Immature natural killer cell (primary cell): ENCODE measurements at places on chromosomes 2 and 18. TPM values are rescaled to one million over a fixed set of nuclear protein-coding genes. Genes with fewer than 3 reads are reported as not detected.

TRABD2A gene
- polyA plus RNA-seq = 3.0 TPM

CEBPZOS gene
- polyA plus RNA-seq = 44.9 TPM

GRCh38 chr2:45070113-45070652, 60.9 kb upstream of the SIX2 start:
- DNase-seq = no peak

DNA sequence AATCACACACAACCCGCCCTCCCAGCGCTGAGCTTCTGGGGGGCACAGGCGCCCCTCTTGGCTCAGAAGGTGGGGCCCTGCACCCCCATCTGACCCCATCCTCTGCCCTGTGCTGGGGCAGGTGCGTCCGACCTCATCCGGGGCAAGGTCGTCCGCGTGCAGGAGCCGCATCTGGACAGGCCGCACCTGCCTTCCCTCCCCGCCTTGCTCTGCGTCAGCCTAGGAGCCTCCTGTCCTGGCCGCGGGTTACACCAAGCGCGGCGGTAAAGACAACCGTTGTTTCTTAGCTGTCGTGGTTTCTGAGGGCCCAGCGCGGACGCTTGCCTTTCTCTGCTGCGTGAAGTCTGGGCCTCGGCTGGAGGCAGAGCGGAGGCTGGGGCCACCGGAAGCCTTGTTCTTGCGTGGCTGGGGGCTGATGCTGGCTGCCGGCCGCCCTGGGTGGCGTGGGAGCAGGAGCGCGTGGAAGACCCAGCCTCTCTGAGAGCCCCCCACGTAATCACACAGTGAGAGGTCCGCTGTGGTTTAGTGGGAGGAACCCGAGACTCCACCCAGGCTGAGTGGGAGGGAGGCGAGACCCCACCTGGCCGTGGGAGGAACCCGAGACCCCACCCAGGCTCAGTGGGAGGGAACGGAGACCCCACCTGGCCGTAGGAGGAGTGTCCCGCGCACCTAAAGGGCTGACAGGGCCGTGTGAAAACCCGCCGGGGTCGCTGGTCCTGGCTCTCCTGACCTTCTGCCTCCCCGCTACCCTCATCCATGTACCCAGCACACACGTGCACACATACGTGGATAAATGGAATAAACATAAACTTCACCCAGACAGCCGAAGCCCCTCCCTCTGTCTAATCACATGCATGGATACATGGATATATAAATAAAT, 51.8 kb downstream of the KCNG2 start:
- DNase-seq = no peak

TMEM163 gene
- 1.1 TPM for polyA plus RNA-seq

DNA sequence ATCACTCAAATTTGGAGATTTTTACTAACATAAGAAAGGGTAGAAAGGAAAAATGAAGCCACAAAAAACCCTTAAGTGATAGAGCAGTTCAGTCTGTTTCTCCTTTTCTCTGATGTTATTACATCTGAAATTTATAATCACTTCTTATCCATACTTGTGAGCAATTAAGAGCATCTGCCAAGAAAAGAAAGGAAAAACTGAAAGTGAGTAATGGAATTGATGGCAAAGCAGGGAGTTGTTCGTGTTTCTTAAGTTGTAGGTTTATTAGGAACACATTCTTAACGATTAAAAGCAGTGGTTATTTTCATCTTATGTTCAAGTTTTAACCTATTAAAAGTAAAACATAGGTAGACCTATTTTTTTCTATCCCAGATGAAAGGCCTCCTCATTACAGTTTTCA, 277.7 kb downstream of the RND3 start:
- DNase-seq = no peak

DNA sequence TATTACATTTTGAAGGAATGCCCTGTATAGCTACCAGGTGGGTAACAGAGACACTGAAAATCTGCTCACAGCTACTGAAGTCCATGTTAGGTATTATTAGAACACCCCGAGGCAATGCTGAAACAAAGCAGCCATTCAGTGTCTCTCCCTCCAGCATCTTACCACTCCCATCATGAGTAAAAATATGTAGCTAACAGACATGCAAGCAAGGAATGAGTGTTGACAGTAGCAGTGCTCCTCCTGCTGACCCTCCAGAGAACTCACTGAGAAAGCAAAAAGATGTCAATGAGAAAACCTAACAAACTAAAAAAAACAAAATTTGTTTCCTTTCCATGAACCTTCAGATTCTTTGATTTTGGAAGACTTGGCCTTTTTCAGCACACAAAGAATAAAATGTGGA, 393.9 kb downstream of the LRRTM1 start:
- DNase-seq = no peak

GRCh38 chr2:111054791-111055691, 65.7 kb upstream of the BCL2L11 start:
- peak; percentile 11 for DNase-seq

DNA sequence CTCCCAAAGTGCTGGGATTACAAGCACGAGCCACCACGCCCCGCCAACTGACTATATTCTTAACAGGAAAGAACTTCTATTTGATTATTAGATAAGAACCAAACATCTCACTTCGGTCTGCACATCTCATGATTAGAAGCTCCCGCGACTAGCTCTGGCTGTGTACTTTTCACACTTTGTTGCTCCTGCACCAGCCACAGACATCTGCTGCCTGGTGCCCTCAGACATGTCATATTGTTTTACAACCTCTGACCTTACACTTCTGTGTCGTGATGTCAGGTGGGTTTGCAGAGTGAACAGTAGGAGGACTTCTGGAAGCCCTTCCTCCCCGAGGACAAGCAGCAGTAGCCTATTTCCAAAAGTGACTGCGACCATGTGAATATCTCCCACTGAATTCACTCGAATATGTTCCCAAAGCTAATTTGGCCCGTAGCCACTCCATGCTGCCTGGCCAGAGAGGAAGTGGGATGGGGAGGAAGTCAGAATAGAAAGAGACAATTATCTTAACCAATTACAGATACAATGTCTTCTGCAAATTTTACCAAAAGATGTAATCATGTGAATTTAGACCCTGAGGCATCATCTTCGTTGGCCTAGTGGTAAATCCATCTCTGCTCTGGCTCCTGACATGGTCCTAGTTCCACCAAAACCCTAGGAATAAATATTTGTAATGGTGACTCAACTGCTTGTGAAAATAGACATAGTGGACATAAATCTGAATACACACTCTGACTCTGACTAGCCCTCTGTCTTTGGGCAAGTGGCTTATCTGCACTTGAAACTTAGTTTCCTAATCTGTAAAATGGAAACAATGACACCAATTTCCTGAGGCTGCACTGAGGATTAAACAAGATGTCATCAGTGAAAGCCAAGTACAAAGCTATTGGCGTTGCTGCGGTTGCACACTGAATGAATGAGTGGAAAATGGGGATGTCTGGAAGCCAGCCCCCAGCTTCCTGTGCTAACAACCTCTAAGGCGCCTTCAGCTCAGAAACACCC, 406.1 kb downstream of the LRATD1 start:
- DNase-seq = no peak

DNA sequence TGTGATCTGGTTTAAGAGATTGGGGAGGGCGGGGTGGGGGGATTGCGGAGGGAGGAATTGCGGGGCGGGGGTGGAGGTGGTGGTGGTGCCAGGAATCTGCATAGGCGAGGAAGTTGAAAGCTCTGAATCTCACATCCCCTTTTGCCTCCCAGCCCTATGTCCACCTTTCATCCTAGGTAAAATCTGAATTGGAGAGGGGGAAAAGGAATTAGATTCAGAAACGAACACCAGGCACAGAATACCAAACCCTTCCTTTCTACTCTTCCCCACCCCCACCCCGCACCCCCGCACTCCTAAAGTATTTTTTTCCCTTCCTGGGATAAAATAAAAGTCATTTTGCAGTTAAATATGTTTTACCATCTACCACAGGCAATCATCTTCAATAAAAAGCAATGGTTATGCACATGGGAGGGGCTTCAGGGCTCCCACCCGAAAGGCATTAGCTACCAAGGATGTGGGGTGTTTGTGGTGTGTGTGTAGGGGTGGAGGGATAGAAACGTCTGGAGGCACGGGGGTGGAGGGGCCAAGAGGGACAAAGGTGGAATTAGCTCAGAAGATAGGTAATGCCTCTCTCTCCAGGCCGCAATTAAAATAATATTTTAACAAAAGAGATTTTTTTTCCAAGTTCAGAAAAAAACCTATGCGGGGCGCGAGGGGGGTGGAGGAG, 1.8 kb downstream of the IGFBP5 start:
- DNase-seq = no peak

DNA sequence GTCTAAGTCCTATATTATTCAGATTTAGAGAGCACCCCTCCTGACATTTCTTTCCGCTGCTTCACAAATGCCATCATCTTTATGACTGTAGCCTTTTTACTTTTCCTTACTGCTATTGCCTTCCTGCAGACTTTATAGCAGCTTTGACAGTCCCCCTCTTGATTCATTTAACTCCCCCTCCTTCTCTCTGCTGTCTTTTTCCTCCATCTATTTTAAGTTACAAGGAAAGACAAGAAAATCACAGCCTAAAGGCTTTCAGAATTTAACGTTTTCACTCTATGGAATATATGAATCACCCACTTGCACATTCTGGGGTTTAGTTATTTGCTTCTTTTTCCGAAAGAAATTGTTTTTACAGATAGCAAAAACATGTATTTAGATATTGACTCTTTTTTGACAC, 183.4 kb upstream of the SETBP1 start:
- no peak for DNase-seq

- no peak for DNase-seq
Observed at GRCh38 chr2:149745396-149746230, 158.0 kb upstream of the MMADHC start.

ACTG2 gene
- polyA plus RNA-seq = not detected

GRCh38 chr18:420661-421246, 79.7 kb downstream of the COLEC12 start:
- no peak for DNase-seq

CRACDL gene
- not detected for polyA plus RNA-seq

GRCh38 chr18:42513441-42513840, 558.4 kb downstream of the PIK3C3 start:
- DNase-seq = no peak

PSMA8 gene
- polyA plus RNA-seq = 3.2 TPM

- DNase-seq = no peak
Observed at GRCh38 chr2:198044777-198045176, 240.4 kb downstream of the PLCL1 start.

GRCh38 chr2:208195531-208195930, 5.7 kb upstream of the C2orf80 start:
- DNase-seq = no peak

GRCh38 chr2:177972782-177973181, 99.8 kb downstream of the PDE11A start:
- no peak for DNase-seq

DNA sequence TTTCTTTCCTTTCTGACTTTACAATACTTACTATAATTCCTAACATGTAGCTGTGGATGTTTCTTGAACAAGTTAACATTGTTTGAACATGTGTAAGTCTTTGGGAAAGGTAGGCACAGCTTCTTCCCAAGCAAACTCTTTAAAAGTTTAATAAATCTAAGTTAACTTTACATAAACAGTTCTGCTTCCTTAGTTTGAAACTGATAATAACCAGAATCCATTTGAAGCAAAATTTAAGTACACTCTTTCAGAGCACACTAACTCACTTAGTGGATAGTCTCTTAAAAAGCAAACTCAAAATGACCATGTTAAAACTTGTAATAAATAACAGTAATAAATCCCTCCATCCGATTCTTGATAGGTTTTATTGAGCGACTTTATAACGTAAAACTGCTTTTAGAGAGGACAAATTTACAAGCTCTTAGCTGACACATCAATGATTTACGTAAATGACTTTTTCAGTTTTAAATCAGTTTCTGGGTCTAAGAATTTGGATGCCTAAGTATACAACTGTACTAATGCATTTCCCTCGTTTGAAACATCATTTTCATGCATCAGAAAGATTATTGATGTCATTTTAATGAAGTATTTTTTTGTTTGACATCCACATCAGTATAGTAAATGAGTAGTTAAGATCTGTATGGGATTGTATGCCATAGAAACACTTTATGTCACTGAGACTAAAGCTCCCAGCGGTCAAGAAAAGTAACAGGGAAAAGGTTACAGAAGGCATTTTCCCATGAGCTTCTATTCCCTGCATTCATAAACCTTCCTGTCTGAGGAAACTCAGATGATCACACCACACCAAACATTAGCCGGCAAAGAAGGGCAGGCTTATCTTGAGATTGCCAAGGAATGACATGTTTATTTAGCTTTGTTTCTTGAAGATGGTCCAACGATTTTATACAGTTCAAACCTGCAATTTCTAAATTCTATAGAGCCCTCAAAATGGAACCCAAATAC, 67.5 kb downstream of the PDE1A start:
- no peak for DNase-seq

DNA sequence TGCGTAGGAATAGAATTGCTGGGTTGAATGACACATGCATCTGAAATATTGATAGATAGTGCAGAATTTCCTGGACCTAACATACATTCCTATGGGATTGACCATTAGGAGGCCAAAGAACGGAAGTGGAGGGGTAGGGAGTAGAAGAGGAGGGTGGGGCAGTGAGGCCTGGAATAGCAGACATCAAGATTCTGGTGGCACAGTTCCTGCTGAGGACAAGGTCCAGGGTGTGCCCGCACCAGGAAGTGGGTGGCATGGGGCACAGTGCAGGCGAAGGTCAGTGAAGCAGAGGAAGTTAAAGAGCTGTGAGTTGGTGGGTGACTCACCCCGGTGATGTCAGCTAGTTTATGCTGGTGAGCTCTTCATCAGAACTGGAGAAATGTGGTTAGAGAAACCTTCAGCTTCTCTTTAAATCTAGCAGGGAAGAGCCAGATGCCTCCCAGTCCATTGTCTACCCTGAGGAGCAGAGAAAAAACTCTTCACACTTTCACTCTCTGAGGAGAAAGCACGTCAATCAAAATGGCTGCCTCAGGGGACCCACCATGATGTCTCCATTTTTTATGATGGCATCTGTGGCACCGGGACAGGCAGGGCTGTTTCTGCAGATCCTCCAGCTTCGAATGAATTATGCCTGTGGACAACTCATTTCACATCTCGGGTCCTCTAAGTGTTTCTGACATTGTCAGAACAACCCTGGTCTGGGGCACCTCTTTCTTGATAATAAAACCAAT, 55.9 kb upstream of the CTLA4 start:
- DNase-seq = peak; percentile 47
